CD4-positive, CD25-positive, alpha-beta regulatory T cell (primary cell): ENCODE measurements at places on chromosomes 3 and 15.

- DNase-seq: no peak
Measured at GRCh38 chr3:141680620-141681389, 57.3 kb upstream of the RNF7 start.

DNA sequence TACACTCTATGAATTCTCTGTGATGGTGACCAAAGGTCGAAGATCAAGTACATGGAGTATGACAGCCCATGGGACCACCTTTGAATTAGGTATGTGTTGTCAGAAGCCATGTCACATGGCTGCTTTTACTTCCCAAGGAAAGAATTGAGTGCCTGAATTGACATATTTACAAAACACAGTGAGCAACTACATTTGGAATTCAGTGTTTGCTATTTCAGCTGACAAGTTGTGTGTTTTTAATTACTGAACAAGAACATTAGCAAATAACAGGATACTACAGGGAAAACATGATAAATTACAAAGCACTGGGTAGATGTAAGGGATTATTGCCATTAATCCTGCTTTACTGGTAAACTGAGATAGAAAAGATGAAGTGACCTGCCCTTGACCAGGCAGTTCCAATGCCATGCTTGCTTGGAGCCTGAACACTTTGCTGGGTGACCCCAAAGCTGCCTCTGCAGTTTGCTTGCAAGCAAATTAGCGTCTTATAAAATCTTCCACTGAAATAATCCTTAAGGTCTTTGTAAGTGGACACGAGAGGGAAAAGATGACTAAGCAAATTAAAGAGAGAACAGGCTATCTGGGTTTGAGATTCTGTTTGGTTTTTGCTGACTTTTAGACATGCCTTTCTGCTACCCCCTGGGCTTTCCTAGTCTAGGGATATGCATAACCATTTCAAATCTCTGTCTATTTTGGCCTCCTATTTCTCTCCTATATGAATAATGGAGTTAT, 98.2 kb downstream of the HCN4 start:
- no peak for DNase-seq

DNA sequence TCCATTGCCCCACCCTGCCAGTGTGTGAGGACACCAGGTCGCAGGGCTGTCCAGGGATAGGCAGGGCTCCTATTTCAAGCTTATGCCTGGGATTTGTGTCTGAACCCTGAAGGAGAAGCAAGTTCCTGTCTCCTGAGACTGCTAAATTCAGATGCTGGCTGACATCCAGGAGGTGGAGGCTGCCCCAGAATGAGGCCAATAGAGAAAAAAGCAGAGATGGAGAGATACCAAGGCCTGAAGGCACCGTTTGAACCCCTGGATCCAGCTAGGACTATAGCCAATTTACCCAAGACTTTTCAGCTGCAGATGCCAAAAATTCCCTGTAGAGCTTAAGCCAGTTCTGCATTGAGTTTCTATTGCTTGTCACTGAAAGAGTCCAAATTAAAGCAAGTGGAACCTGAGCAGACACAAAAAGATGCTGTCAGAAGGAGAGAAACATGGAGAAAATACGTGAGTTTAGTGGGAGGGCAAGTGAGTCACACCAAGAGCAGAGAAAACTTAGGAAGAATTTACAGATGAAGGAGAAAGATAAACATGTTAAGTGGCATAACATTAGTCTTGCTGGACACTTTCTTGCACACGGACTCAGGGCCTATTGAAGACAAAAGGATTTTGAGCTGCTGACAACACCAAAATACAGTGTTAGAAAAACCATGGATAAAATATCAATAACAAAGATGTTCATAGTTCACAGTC, 148.6 kb downstream of the CNTN3 start:
- no peak for DNase-seq

DNA sequence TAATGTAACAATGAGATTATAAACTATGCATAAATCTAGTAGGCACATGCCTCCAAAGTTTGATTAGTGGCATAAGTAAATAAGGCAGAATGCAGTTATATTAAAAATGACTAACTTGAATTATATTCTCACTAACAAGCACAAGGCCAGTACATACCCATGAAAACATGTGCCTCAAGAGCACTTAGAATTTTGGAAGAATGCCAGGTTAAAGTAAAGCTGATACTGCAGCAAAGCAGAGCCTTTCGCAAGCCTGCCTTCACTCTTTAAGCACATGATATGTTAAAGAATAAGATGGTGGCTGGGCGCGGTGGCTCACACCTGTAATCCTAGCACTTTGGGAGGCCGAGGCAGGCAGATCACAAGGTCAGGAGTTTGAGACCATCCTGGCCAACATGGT, 49.0 kb downstream of the KBTBD12 start:
- DNase-seq: no peak

DNA sequence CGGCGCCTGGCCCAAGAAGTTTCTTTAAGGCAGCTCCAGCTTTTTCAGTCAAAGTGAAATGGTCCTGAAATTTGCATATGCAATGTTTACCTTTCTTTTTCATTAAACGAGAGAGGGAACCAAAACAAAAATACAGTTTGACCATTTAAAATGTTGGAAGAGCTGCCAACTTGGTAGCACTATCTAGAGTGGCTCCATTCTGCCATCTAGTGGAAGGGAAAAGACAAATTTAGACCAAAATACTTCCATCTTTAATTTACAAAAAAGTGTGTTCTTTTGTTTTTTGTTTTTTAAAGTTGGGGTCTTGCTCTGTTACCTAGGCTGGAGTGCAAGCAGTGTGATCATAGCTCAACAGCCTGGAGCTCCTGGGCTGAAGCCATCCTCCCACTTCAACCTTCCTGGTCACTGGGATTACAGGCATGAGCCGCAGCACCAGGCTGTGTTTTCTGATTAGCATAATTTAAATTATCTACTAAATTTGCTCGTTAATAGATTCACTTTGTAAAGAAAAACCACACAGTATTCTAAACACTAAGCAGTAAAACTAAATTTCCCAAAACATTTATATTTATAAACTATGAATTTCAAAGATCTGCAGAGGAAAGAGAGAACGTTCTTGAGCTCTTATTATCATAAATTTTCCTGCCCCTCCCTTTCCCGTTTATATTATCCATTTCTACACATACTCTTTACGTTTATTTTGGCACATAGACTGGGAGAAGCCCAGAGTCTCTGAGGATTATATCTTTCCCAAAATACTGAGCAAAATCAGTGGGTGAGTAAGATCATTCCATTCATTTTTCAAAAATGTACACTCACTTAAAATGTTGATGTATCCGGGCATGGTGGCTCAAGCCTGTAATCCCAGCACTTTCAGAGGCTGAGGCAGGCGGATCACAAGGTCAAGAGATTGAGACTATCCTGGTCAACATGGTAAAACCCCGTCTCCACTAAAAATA, 15.4 kb upstream of the RFC4 start:
- peak; percentile 50 for DNase-seq

DNA sequence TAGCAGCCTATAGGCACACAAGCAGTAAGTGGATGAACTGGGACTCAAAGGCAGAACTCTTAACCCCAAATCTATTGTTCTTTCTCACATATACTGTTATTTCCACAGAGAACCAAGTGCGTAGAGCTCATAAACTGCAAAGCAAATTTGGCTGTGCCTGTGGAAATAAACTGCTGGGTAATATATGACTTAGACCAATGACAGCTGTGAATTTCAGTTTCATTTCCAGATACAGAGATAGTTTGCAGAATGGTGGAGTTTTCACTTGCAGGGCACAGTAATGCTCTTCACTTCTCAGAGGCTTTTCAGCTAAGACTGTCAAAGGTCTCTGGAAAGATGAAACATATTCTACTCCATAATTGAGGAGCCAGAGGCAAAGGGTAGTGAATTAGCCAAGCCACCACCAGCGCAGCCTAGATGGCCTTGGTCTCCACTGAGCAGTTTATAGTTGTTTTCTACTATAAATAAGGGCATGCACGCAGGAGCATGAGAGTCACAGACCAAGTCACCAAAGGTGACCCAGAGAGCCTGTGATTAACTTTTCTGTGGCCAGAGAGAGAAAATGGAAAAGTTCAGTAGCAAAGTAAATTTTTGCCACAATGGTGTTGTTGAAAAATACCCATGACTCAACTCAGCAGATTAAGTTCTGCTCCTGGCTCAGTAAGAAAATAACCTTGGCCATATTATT, 180.7 kb upstream of the GRM7 start:
- DNase-seq: no peak

DNA sequence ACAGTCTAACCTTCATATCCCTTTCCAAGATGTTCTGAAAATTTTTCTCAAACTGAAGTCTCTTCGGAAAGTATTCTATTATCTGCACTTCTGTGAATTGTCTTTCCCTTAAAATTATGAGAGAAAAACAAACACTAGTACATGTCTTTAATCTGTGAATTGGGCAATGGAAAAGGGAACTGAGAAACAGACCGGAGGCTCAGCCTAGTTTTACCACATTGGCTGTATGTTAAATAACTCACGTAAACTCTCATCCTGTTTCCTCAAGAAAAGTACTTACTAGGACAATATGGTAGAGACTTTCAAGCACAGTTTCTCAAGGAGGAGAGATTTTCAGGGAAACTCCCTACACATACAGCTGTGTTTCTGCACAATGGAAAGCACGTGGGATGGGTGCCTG, 982.2 kb upstream of the SEMA6D start:
- no peak for DNase-seq

DNA sequence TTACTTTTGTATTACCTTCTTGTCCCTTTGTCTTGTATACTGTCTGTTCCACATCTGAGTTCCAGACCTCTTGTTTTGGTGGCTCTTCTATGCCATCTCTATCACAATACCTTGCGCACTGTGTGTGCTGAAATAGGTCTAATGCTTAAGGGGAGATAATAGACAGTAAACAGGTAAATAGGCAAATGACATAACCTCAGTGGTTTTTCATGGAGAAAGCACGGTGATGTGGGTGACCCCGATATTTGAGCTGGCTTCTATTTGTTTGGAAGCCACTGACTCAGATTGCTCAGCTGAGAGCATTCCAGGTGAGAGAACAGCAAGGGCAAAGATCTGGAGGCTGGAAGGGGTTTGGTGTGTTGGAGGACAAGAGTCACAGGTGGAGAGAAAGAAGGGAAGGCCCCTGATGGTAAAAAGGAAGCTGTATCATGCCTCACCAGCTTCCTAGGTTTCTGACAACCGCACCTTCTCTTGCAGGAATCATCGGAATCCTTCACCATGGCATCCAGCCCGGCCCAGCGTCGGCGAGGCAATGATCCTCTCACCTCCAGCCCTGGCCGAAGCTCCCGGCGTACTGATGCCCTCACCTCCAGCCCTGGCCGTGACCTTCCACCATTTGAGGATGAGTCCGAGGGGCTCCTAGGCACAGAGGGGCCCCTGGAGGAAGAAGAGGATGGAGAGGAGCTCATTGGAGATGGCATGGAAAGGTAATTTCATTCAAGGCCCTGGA, 795 bp downstream of the MCM2 start:
- DNase-seq: no peak

GRCh38 chr3:120286465-120286864, 1.4 kb upstream of the GPR156 start:
- no peak for DNase-seq

DNA sequence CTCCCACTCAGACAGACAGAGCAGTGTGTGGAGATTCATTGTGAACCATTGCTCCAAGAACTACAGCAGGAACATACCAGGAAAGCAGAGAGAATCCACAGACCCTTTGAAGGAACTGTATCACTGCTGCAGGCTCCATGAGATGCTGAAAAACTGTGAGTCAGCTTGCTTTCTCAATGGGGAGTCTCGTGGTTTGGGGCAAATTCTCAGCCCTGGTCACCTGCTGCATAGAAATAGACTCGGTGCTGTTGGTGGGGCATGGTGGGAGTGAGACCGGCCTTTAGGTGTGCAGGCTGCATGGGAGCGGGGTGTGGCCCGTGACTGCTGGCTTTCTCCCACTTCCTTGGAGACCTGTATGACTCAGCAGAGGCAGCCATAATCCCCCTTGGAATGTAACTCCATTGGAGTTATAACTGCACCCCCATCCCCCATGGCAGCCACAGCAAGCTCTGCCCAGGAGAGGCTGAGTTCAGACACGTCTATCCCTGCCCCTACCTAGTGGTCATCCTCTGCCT, 35.6 kb downstream of the ALCAM start:
- no peak for DNase-seq

DNA sequence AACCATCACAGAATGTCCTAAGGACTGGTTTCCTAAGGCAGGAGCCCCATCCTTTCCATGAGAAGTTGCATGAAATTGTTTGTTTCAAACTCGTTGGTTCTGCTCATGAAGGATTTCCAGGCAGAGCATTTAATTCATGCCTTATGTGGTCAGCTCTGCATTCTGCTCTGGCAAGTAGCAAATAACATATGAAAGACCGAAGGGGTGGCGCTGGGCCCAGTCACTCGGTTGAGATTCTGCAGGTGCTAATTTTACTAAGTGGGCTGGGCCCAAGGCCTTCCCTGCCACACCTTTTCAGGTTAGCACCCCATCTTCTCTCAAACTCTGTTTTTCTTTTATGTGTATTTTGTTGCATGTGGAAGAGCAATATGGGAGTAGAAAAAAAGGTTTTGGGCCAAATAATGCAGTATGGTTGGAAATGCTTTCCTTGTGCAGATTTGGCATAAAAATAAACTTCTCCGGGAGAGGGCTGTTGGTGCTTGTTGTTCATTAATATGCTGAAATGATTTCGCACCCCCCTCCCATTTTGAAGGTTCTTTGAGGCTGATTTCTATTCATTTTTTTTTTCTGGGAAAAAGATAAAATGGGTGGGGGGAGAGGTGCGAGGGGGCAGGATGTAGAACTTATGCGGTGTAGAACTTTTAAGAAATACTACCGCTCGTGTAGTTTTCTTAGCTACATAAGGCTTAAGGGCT, 182.9 kb upstream of the FEZF2 start:
- DNase-seq: no peak

- no peak for DNase-seq
Measured at GRCh38 chr3:38985581-38985980, 66.2 kb downstream of the SCN11A start.

- DNase-seq: peak; percentile 10
Measured at GRCh38 chr15:90750186-90750585, 33.0 kb downstream of the BLM start.

DNA sequence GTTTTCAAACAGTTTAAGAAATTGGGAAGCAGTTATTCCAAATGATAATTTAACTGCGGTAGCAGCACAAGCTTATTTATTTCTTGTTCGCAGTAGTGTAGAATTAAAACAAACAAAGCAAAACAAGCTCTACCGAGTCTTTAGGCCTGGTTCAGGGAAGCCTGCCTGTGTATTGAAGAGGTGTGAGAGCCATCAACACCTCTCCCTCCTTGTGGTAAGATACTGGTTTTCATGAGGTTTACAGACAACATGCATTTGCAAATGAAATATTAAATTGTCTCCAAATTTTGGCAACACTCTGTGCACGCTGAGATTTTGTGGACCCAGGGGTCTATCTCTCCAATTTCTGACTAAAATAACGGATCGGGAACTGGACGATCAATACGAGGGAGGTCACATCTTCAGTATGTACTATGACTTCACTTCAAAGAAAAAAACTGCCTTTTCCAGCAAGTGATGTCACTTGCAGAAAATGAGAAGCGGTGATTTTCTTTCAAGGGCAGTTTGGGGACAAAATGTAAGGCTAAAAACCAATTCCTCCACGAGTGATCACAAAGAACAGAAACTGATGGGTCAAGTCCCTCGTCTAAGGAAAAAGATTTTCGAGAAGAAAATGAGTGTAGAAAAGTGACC, 721 bp downstream of the ATR start:
- no peak for DNase-seq
